ENCODE measurements at places on chromosomes 2 and 18. TPM values are rescaled to one million over a fixed set of nuclear protein-coding genes. Genes with fewer than 3 reads are reported as not detected.

The NEURL3 gene
- total RNA-seq = not detected

The PUM2 gene
- 70.3 TPM for total RNA-seq

GRCh38 chr2:176832086-176832485 lies 380.5 kb upstream of the HNRNPA3 start:
- DNase-seq = no peak

GRCh38 chr18:33097126-33097525 lies 324.3 kb upstream of the KLHL14 start:
- no peak for DNase-seq

- no peak for DNase-seq
These were observed 132.9 kb upstream of the SH3BP4 start for GRCh38 chr2:234818937-234819336.

DNA sequence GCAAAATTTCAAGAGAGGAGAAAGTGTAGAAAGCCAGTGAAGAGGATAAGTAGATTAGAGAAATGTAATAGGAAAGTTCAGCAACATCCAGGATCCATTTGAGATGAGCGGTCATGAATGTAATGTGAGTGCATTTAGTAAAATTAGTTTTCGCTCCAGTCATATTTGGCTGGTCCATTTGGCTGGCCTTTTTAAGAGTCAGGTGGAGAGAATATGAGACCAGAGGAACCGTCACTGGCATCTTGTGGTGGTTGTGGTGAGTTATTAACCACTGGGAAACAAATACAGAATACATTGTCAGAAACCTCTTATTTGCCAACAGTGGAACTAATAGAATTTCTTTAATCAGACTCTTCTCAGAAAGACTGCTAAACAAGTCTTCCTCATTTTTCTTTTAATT lies 1064.3 kb upstream of the CDH2 start:
- no peak for DNase-seq

GRCh38 chr2:54879032-54879431 lies 155.6 kb downstream of the EML6 start:
- DNase-seq = no peak

DNA sequence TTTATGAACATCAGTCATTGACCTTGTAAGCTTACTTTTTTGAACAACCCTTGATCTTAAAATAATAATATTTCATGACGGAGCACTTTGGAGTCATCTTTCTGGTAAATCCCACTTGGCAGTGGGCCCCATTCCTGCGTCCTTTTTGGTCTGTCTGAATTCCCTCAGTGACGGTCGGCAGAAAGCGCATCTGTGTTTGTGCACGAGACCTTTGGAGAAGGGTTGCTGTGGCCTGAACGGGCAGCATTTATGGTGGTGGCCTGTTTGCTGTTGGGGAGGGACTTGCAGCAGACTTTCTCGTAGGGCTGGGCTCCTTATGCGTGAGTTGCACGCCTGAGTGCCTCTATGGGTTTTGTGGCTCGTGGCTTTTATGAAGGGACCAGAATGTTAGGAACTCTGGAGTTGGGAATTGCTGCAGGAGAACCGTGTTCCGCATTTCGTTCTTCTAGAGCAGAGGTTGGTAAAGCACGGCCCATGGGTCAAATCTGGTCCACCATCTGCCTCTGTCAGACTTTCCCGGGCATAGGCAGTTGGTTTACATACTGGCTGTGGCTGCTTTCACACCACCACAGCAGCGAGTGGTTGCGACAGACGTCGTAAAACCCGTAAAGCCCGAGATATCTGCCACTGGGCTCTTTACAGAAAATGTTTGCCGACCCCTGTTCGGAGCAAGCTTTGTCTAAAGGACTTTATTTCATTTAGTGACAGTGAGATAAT lies 30.8 kb downstream of the LPIN1 start:
- DNase-seq = no peak

- DNase-seq = no peak
These were observed 110.5 kb downstream of the PKP4 start for GRCh38 chr2:158567208-158567607.
